ENCODE measurements at places on chromosomes 5 and 9.

GRCh38 chr5:178762391-178762790 is 31.9 kb upstream of the ZNF354A start:
- no peak for DNase-seq

DNA sequence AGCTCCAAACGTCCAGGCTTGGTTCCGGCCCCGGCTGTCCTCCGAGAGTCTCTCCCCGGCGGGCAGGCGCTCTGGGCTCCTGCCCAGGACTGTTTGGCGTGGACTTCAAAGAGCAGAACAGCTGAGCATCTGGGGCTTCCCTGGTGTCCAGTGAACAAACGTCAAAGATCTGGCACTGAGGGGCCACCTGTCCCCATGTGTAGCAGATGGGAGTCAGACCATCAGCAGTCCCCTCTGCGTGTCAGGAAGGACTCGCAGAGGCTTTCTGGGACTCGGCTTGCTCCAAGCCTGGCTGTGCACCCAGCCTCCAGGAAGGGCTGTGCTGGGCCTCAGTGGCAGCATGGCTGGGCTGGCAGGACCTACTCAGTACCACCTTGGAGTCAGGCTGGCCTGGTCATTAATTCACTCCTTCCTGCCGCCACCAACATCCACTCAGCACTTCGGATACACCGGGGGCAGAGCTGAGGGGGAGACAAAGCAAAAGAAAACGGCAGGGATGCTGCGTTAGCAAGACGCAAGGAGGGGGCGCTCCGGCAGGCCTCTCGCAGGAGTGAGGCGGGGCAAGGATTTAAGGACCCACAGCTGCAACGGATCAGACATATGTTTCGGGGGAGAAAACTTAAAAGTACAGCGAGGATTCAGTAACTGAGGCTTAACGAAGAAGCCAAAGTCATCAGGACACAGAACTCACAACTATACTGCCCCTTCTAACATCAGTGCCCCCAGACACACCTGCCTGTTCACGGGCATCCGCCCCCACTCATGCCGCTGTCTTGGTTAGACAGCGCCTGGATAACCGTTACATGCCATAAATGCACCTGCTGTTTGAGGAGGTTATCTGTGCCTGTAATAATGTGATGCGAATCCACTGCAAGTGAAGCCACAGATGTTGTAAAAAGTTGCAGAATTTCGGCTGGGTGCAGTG is 164.5 kb upstream of the PHYKPL start:
- no peak for DNase-seq

- DNase-seq: no peak
Measured at GRCh38 chr5:173888473-173889131, 453 bp downstream of the CPEB4 start.

DNA sequence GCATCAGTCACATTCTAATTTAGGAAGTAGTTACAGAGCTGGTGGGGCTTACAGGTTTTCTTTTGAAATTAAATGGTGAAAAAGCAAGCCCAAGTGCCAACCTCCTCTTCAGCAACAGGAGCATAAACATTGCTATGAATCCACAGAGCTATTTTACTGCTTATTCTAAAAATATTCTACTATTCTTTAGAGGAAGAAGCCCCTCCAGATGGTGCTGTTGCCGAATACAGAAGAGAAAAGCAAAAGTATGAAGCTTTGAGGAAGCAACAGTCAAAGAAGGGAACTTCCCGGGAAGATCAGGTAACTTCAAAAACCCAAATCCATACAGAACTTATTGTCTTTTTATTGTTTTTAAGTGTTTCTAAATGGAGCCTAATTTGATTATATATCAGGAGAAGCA is 202.8 kb downstream of the CWC27 start:
- DNase-seq: no peak

DNA sequence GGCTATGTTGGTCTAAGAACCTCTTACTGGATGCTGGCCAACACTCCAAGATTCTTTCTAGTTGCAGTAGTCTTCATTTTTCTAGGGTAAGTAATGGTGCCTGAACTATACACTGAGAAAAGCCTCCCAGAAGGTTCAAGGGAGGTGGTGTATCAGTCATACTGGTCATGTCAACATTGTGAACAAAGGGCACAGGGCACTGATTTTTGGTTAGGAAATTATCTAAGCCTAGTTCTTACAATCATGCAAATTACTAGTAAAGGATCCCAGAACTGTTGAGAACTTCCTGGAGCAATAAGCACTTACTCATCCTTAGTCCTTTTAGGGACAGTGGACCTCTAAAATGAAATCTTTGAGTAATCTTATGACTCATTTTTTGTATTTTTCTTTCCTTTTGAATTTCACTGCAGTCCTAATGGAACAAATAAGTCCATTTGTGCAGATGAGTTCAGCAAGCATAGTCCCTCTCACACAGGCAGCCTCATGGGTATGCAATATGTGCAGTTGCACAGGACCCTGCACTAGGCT is 21.1 kb upstream of the CDC42SE2 start:
- no peak for DNase-seq

DNA sequence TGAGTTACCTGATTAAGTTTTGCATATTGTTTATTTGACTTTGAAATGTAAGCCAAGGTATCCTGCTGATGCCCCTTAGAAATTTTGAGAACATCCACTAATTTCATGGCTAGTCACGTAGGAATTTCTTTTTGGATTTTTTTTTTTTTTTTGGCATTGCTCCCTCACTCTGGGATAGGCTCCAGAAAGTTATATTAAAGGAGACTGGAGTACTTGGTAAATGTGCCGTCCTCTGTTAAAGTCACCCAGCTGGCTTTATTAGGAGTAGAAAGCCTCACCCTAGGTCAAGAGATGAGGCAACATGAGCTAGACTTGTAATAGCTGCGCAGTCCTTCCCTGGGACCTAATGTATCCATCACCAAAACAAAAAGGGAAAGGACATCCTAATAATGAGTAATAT is 3.1 kb downstream of the KCTD16 start:
- DNase-seq: no peak

DNA sequence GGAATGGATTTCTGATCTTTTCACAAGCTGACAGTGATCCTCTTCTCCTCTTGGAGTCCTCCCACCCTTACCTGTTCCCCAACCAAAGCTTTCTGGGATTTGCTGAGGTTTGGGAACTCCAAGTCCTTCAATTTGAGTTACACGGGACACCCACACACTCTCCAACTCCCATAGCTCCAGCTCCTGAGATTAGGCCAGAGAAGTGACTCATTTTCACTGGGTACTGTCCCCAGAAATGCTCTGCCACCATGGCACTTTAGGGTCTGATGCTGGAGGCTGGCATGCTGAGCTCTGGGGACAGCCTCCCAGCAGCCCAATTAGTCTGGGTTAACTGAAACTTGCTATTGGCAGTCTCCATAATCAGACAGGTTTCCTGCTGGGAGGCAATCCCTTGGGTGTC is 14.0 kb upstream of the HRCT1 start:
- no peak for DNase-seq

GRCh38 chr5:142813220-142813619 is 43.0 kb downstream of the ARHGAP26 start:
- no peak for DNase-seq

DNA sequence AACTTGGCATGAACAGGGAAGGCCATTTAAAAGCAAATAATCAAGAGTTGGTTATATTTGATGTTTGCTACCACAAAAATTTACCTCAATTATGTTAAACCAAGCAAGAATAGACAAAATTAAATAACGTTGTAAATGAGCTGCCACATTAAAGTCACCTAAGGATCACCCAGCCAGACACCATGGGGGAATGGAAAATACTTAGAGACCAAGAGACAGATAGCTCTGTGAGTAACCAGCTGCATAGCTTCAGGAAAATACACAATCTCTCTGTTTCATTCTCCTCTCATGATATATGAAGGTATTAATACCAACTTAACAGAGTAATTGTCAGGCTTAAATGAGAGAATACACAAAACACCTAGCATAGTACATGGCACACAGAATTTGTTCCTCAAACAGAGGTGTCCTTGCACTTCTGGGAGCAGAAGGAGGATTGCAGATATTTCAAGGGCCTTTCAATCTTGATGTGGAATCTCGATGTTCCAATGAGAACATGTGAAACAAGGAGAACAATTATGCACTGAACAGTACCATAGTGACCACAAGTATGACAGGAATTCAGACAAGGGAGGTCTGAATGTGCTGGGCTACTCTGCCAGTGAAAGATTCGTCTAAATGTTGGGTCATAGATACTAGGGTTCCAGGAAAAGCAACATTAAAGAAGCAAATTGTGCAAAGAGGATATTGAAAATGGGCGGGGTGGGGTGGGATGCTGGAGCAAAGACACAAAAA is 18.6 kb downstream of the JAKMIP2 start:
- DNase-seq: no peak

- no peak for DNase-seq
Measured at GRCh38 chr5:112696786-112697185, 40.9 kb upstream of the APC start.

DNA sequence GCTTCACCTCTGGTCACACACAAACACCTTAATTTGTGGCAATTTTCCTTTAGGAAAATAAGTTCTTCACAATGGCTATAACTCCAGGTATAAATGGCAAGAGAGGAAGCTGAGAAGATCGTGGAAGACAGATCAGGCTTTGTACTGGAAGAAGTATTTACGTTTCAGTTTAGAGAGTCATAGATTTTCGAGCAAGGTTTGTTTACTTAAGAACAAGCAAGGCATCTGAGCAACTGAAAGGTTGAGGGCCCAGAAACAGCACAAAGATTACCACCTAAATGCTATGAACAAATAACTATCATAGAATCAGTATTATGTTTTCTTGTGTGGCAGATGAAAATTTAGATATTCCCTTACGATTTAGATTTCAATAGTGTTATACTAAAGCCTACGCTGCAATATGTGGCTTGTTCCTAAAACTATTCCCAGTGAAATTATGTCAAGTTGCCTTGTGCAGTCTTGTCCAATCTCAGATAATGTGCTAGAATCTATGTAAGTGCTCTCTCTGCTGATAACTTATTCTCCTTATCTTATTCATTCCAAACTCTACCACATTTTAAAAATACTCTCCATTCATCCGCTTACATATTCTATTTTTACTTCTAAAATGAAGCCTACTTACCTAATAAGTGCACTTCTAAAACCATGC is 6.7 kb downstream of the SLCO4C1 start:
- no peak for DNase-seq

DNA sequence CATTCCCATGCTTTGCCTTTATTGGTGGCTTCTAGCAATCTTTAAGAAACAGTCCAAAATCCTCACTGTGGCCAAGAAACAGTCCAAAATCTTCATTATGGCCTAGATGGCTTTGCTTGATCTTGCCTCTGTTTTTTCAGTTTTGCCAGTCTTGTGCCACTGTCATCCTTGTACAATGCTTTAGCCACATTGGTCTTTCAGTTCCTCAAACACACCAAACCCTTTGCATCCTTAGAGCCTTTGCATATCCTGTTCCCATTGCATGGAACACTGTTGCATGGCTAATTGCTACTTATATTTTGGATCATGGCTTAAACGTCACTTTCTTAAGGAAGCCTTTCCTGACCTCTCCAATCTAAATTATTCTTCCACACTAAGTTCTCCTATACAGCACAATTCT is 22.1 kb downstream of the MRRF start:
- DNase-seq: no peak

- DNase-seq: no peak
Measured at GRCh38 chr9:16410601-16411280, 459.7 kb downstream of the BNC2 start.

GRCh38 chr9:83339435-83339834 is 198.8 kb downstream of the FRMD3 start:
- DNase-seq: no peak

- no peak for DNase-seq
Measured at GRCh38 chr5:444226-444625, 1.2 kb downstream of the EXOC3 start.

- DNase-seq: no peak
Measured at GRCh38 chr5:86452251-86452650, 165.5 kb upstream of the COX7C start.

- no peak for DNase-seq
Measured at GRCh38 chr5:59582746-59583145, 310.8 kb downstream of the PDE4D start.

- DNase-seq: no peak
Measured at GRCh38 chr9:127241354-127241753, 23.2 kb upstream of the GARNL3 start.

- no peak for DNase-seq
Measured at GRCh38 chr5:56426693-56427092, 193.6 kb upstream of the ANKRD55 start.

GRCh38 chr9:8660383-8660782 is 860.8 kb upstream of the DMAC1 start:
- no peak for DNase-seq

DNA sequence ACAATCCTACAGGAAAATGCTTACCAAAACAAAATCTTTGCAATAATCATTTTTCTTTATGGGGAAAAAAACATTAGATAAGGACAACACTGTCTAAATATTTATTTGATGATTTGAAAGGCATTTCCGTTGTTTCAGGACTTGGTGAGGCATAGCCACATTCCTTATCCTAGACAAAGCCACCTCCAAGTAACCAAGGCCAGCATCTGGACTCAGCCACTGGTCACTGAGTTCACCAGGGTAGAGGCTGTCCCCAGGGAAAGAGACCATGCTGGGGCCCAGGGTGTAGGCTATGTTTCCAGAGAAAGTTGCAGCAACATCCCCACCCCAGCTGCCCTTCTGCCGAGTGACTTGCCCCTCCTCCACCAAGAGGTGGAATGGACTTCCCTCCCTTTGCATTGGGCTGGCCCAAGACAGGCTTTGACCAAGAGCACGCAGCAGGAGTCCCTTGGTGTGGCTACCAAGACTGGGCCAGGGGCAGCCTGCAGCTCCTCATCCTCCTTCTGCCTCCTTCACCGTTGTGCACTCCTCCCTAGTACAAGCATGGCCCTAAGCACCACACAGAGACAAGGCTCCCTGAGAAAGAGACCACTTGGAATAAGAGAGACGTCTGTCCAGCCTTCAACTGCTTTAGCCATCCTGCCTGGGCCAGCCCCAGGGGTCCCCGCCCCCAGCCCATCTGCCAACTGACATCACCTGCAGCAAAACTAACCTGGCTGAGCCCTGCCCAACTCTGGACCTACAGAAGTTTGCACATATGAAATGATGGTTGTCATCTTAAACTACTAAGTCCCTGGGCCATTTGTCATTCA is 68.1 kb upstream of the SPIN1 start:
- no peak for DNase-seq

GRCh38 chr5:74149395-74149794 is 491.1 kb downstream of the ENC1 start:
- DNase-seq: peak; percentile 59

DNA sequence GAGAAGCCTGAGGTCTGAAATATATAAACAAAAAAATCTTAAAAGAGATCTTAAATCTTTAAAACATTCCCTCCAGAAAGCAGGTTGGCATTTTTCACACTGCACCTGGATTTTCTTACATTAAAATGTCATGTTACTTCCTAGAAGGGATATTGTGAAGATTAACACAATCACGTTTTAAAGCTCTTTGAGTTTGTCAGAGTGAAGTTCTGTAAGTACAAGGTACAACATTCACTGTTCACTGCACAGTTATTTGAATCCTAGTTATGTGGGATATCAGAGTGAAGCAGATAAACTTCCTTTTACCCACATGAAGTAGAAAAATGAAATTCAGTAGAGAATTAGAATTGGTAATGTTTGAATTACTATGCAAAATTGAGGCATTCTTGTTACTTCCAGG is 353.6 kb upstream of the RGMB start:
- no peak for DNase-seq
